ENCODE measurements at places on chromosomes 6 and 20. TPM values are rescaled to one million over a fixed set of nuclear protein-coding genes. Genes with fewer than 3 reads are reported as not detected.
A peak's percentile ranks its signal among the peaks of the same experiment; 100 is the strongest.

The BCKDHB gene
- total RNA-seq, result 15.0 TPM

The GJA10 gene
- not detected for total RNA-seq

GRCh38 chr6:148700741-148701311, 46.0 kb upstream of the UST start:
- peak; percentile 37 for DNase-seq

DNA sequence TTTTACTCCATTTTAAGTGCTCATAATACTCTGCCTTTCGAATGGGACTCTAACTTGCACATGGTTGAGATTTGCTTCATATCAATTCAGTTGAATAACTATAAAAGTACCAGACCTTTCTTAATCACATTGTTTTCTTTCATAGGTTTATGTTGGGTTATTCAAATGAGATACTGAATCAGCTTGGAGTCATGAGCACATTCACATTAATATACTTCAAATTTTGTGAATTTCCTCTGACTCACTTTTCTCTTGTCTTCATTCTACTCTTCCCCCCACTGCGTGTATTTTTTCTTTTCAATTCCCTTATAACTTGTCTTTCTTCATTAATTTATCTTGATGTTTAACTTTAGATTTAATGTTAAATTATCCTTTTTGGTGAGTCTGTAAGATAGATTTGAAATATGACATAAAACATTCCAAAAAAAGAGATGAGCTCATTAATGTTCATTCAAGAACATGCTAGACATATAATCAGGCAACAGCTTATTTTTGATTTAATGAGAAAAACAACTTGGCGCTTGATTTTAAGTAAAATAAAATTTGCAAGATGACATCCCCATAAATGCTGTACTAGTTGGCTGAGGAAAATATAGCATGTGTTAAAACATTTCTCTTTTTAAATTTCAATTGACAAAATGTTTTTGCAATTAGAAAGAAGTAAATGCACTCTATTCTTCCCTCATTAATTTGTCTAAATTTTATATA, 736.0 kb downstream of the CD109 start:
- DNase-seq, result peak; percentile 57

The ECT2L gene
- 0.13 TPM for total RNA-seq

The ZNF334 gene
- 1.6 TPM for total RNA-seq

- DNase-seq, result no peak
Observed at GRCh38 chr6:79702691-79703090, 71.6 kb downstream of the SH3BGRL2 start.

The FLRT3 gene
- total RNA-seq, result 17.1 TPM

- DNase-seq, result no peak
Observed at GRCh38 chr20:58452667-58453255, 62.4 kb downstream of the APCDD1L start.

DNA sequence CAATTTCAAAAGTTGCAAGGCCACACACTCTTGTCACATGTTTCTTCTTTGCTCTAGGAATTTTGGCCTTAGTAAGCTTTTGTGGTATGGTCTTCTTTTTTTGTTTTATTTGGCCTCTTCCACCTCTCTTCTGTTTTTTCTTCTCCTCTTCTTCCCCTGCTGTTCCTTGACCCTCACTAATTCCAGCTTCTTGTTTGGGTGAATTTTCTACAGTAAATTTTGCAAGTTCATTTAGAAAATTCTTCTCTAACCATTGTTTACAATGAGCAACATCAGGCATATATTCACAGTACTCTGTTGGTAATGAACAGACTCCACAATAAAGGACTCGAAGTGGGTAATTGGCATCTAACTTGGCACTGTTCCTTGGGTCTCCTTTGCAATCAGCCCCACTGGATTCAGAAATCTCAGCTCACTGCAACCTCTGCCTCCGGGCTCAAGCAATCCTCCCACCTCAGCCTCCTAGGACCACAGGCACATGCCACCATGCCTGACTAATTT, 5.0 kb downstream of the ASIP start:
- DNase-seq, result no peak

- DNase-seq, result peak; percentile 80
Observed at GRCh38 chr6:29748391-29749307, 25.4 kb downstream of the HLA-F start.

- DNase-seq, result no peak
Observed at GRCh38 chr6:129619579-129620233, 90.3 kb downstream of the ARHGAP18 start.

The GPLD1 gene
- total RNA-seq, result 0.26 TPM

DNA sequence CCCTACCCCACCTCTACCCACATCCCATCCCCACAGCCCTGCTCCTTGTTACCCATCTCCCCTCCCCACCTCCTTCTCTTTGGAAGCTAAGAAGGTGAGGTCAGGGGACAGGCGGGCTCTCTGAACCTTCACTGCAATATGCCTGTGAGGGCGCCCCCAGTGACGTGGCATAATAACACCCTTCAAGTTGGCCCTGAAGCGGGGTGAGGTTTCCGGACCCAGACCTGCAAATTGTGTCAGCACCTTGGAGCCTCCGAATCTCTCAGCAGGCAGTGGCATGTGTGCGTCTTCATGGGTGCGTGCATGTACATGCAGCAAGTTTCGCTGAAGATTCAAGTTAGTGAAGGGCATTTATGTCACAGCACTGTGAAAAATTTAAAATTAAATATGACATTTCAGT, 114.6 kb downstream of the SOBP start:
- DNase-seq, result peak; percentile 85

DNA sequence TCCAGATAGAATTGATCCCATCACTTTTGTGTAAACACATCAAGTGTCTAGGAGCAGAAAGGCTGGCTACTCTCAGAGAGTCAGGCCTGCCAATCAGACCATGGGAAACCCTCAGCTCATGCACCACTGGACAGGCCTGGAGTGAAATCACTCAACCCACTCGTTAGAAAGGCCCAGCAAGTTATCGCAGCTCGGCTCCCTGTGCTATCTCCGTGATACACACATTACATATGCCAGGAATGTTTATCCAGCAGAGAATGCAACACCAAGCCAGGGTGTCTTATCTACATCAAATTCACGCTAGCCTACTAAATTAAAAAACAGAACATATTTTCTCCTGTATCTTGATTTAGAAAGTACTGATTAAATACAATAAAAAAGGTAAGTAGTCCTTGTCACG, 232.4 kb upstream of the FOXQ1 start:
- no peak for DNase-seq

GRCh38 chr6:107691062-107691751, 132.9 kb downstream of the SCML4 start:
- peak; percentile 6 for DNase-seq

DNA sequence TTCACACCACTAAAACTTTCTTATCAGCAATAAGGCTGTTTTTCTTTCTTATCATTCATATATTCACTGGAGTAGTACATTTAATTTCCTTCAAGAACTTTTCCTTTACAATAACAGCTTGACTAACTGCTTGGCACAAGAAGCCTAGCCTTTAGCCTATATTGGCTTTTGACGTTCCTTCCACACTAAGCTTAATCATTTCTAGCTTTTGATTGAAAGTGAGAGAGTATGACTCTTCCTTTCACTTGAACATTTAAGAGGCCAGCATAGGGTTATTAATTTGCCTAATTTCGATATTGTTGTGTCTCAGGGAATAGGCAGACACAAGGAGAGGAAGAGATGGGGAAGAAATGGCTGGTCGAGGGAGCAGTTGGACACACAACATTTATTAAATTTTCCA, 23.6 kb downstream of the THEMIS start:
- no peak for DNase-seq

- DNase-seq, result peak; percentile 72
Observed at GRCh38 chr6:31680226-31681134, at the start of gene LY6G5C. TSS of gene LY6G5C (minus strand) at chr6:31681067. CDS start at chr6:31680373, 694 bp downstream.

DNA sequence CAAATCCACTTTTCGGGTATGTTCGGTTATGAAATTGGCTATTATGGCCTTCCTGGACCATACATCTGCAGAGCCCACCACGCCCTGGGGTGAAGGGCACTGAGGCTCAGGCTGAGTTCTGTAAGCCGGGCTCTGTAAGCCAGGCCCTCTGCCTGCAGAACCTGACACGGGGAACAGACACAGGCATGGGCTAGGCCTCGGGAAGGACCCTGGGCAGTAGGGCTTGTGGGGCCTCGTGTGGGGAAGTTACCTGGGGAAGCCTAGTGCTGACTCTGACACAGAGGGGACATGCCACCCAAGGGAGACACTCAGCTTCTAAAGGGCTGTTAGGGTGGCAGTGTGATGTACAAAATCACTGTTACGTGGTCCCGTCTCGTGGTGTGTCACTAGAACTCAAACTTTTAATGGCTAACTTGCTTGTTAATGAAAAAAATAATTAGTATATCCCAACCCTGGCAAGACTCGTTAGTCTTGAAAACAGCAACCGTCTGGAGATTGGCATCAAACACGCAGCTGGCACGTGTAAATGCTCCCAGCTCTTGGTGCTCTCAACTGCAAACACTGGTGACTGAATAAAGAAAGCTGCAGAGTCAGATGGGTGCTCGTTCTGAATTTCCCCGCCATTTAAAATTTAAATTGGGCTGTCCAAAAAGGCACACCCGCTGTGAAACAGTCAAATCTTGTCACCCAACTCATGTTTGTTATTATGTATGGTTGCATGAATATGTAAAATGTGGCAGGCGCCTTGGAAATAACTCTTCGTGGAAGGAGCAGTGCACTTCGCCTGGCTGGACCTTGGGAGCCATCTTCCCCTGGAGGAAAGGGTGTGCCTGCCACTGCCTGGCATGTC, 23.6 kb upstream of the TCFL5 start:
- no peak for DNase-seq

DNA sequence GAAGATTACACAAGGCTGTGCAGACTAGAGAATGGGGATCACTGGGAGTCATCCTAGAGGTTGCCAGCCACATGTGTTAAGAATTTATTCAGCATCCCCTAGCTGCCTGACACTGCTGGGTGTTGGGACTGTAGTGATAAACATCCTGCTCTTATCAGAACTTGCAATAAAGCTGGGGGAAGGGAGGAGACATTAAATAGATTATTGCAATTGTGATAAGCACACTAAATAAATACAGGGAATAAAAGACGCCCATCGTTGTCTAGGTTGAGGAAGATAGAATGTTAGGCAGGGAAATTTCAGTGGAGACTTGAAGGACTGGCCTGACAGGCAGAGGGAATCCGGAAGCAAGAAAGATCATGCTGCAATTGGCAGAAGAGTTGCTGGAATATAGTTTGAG, 33.2 kb upstream of the TRAM2 start:
- DNase-seq, result no peak

DNA sequence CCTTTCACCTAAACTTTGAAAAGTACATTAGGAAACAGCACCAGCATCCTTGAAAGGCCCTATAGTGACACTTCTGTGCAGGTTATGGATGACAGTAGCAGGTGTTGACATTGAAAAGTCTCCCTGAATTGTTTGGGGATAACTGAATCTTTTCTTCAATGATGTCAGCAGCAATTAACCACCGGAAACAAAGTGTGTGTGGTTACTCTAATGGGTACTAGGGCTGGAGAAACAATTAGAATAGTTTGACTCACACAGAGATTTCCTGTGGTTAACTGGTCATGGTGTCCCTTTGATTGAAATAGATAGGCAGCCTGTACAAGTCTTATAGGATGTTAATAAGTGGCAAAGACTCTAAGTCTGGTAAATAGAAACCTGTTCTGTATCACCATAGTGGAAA, 189.1 kb downstream of the TBX18 start:
- DNase-seq, result peak; percentile 51

GRCh38 chr20:19815553-19815991, 57.5 kb downstream of the RIN2 start:
- DNase-seq, result peak; percentile 99

The TBXT gene
- not detected for total RNA-seq

GRCh38 chr6:147033267-147033666, 170.9 kb upstream of the STXBP5 start:
- DNase-seq, result peak; percentile 10

GRCh38 chr6:102340311-102340710, 946.8 kb downstream of the GRIK2 start:
- DNase-seq, result no peak

- DNase-seq, result peak; percentile 96
Observed at GRCh38 chr6:105810105-105810921, 275.8 kb upstream of the PRDM1 start.

GRCh38 chr6:111600154-111600553, 5.5 kb downstream of the TRAF3IP2 start:
- peak; percentile 86 for DNase-seq

The LGSN gene
- under 0.01 TPM for total RNA-seq

The TSHZ2 gene
- 1.6 TPM for total RNA-seq

GRCh38 chr6:21228876-21229460, 364.6 kb upstream of the SOX4 start:
- no peak for DNase-seq

DNA sequence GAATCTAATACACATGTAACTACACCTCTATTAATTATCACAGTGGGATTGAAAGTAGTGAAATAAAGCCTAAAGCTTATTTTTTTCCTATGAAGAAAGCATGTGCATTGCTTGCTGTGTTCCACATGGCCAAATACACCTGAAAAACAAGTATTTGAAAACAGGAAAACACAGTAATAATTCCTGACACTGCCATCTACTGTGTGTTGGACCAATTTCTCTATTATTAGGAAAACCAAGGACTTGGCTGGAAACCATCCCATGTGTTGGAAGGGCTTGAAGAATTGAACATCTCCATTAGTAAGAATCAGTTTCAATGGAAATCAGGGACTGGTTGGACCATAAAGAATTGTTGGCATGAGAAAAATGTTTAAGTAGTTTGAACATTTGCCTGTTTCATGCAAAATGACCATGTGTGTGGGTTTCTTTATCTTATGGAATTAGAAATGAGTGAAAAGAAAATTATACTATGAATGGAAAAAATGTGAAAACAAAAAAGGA, 124.1 kb downstream of the PHF3 start:
- peak; percentile 10 for DNase-seq

The SAPCD1 gene
- 1.3 TPM for total RNA-seq

The DHX35 gene
- total RNA-seq, result 8.2 TPM

Measured in bronchial epithelial cell (primary cell).